ENCODE measurements at places on chromosomes 2 and 18.

DNA sequence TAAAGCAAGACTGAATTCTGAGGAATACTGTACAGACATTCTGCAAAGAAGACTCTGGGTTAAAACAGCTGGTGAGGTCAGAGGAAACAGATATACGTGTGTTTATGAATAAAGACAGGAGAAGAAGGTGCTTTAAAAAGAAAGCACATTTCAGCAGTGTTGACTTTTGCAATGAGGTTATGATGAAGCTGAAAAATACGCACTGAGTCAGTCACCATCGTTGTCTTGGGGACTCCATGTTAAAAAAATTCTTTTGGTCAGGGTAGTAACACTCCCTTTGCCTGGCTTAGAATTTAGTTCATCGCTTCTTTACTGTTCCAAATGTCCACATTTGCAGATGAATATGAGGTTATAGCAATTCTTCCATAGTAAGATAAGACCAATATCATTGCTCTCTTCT, 1049.0 kb downstream of the TSN start:
- no peak for DNase-seq

DNA sequence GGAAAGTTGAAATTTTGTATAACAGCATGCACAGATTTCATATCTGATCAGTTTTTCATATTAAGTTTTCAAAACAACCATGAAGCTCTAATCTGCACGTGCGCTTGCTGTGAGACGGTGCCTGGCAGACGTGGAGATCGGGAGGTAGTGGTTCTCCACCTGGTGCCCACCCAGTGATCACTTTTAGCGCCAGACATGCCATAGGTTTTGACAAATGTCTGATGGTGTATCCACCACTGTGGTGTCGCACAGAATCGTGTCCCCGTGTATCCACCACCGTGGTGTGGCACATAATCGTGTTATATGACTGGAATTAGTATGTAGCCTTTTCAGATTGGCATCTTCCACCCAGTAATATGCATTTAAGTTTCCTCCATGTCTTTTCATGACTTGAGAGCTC, 40.9 kb upstream of the KCNG2 start:
- no peak for DNase-seq

DNA sequence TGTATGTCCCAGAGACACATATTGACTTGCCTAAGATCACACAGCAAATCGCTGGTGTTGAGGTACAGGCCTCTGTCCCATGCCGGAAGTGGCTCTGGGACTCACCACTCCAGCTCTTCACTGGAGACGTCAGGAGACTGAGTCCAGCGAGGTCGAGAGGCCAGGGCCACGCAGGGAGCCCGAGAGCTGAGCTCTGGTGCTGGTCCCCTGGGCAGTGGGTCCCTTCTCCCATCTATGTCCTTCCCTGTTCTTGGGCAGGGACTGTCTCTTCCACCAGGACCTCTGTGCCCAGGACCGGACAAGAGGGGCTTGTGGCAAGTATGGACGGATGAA, 62.4 kb upstream of the TWIST2 start:
- no peak for DNase-seq

DNA sequence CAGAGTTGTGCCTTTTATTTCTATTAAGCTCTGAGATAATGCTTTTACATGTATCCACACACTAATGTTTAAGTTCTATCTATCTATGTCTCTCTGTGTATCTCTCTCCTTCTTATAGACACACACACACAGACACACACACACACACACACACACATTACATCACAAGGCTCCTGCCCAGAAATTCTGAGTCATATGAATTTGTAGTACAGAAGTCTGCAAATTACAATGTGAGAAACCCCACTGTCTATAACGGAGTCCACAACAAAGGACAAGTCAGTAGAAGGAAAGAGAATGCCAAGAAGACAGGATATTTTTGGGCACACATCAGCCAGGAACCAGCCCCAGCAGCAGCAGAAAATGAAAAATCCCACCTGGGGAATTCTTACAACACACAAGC, 142.4 kb downstream of the EN1 start:
- DNase-seq = no peak

GRCh38 chr2:24110660-24111303, 12.4 kb downstream of the PFN4 start:
- no peak for DNase-seq

DNA sequence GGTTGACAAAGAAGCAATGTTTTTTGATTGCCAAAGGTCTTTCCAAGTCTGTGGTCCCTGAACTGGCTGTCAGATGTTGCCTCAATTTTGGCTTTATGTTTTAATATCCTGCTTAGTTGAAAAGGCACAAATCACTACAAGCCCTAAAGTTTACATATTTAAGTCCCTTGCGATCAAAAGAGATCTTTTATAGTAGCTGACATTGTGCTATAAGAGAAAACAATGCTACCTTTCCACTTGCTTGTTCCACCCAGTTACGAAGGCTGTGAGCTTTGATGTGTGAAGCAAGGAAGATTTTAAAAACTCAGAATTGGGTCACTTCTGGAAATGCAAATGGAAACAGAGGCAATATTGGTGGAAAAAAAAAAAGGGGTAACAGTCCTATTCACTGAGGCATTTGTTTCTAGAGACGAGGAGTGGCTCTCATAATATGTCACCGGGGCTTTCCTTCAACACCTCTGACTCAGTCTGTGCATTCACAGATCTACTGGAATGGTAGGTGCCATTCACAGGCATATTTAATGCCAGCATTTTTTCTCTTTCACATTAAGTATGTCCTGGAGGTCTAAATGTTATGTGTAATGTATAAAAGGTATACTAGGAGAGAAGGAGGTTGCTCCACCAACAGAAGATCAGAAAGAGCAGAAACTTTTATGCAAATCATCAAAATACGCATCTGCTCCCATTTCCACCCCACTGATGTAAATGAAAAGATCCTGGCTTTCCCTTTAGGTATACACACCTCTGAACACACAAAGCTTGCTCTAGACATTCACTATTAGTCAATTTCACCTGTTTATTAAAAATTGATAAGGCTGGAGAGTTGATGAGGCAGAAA, 91.8 kb downstream of the TGIF1 start:
- DNase-seq = no peak

GRCh38 chr18:79911344-79912270, 39.8 kb downstream of the SLC66A2 start:
- no peak for DNase-seq

GRCh38 chr18:30889519-30890301, 152.8 kb downstream of the DSC3 start:
- no peak for DNase-seq

DNA sequence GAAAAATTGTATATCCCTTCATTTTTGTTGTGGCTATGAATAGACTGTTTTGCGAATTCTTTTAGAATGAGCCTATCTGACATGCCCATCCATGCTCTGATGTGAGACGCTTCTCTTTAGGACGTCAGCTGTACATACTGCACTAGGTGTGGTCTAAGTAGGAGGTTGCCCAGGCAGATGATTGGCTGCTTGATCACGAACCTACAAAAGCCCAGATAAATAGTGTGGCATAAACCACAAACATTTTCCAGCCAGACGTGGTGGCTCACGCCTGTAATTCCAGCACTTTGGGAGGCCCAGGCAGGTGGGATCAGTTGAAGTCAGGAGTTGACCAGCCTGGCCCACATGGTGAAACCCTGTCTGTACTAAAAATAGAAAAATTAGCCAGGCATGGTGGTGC, 251.8 kb downstream of the AGAP1 start:
- DNase-seq = no peak

- no peak for DNase-seq
Measured at GRCh38 chr2:110114831-110115255, 779 bp downstream of the MALL start.

GRCh38 chr18:47936952-47937351, 6.5 kb upstream of the SMAD2 start:
- no peak for DNase-seq

DNA sequence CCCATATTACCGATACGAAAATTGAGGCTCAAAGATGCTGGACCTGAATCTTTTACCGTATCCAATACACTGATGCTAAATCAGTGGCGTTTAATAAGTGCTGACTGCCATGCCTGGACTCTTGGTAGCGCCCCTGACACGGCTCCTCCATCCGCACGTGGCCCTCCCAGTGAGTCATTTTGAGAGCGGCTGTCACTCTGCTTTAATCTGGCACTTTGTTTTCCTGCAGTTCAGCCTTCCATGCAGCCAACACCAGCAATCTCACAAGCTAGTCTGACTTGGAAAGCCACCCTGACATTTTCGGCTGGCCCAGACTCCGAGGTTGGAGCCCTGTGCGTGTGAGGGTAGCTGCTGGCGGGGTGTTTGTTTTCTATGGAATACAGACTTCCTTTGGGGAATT, 155.1 kb upstream of the LMAN1 start:
- no peak for DNase-seq

DNA sequence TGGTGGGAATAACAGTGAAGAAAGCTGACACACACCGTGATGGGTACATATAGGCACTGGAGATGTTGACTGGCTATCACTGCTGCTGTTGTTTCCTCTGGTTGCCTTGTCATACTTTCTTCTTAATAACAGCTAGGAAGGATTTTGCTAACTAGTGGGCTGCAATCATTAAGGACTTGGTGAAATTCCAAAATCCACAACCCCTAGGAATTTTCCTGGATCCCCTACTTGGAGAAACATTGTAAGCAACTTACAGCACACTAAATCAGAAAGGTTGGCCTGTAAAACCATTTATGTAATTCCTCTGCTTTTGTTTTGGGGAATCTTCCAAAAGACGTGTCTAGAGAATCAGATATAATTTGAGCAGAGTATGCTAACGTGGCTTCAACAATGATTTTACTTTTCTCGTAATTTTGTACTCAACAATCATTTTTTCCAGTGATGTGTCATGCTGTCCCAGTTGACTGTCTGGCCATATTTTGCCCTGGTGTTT, 8.0 kb upstream of the COL3A1 start:
- no peak for DNase-seq

DNA sequence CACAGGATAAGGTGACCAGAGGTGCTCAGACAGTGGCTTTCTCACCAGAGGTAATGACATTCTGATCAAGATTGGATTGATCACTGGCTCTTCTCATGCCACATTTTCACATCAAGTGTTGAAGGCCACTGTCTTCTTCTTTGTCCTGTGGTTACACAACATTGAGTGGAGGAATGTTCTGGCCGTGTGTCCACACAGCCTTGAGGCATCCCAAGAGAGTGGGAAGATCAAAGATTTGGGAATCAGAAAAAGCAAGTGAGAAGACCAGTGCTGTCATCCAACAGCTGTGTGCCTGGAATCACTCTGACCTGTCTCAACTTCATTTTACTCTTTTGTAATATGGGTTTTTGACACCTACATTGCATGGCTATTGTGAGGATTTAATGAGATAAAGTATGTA, 67.4 kb downstream of the IL1R2 start:
- DNase-seq = no peak
